MM.1S (cell line): ENCODE measurements at places on chromosomes 16 and 17.
A peak's percentile ranks its signal among the peaks of the same experiment; 100 is the strongest.

DNA sequence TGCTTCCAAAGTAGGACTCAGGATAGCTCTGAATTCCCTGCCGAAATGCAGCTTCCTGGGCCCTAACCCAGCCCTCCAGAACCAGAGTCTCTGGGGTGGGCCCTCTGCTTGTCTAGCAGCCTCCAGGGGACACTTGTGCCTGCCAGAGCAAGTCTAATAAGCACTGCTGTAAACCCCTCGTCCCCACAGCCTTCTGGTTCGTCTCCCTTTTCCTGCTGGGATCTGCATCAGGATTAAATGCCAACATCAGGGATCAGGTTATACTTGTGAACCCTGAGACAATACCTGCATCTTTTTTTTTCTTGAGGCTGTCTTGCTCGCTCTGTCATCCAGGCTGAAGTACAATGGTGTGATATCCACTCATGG lies 282.0 kb downstream of the SEC14L1 start:
- no peak for DNase-seq

DNA sequence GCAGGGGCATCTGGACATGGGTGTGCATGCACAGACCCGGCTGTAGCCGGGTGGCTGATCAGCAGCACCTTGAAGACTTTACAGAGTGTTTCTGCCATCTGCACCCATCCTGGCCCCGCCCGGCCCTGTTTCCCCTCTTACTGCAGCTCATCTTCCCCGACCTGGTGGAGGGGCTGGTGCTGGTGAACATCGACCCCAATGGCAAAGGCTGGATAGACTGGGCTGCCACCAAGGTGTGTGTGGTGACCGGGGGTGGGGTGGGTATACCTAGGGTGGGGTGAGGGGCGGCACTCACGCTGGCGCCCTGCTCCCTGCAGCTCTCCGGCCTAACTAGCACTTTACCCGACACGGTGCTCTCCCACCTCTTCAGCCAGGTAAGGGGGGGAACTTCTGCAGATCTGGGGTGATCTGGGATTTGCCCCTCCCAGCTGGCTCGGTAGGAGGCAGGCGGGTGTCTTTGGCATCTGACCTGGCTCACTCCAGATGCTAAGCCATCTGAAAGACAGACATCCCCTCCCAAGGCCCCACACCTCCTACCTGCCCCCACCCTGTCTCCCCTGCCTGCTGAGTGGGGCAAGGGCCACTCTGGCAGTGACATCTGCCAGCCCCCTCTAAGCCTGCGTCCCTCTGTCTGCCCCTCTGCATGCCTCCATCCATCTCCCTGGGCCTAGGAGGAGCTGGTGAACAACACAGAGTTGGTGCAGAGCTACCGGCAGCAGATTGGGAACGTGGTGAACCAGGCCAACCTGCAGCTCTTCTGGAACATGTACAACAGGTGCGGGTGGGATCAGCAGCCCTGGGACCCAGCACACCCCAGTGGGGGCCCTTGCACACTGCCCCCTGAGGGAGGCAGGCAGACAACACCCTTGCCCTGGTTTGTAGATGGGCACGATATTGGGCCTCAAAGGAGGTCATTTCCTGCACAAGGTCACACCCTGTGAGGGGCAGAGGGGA lies 6.6 kb downstream of the NDRG4 start:
- DNase-seq = no peak

DNA sequence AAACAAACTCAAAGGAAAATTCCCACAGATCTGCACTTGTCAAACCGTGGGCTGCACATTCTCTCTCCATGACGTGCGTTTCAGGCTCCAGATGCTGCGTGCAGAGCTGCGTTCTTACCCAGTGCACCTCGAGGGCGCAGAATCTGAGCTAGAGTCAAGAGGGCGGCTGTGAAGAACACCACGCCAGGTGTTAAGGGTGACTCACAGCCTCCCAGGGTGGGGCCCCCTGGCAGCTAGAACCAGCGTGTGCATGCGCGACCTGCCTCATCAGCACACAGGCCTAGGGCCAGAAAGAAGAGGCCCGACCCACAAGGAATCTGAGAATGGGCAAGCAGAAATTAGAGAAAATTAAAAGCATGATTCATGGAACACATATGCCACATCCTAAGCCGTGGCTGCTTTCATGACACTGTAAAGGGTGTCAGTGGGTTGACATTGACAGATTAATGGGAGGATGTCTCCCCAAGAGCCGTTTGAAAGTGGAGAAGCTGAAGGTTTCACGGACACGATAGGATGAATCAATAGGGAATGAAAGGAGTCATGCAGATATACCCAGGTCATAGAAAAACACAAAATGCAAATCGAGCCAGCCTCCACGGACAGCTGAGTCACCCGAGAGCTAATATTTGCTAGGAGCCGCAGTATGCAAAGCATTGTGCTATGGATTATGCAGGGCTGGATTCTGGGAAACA lies 29.0 kb downstream of the MARCHF10 start:
- DNase-seq = no peak

- no peak for DNase-seq
These were observed 1141.1 kb downstream of the CDH11 start for GRCh38 chr16:63980763-63981162.

DNA sequence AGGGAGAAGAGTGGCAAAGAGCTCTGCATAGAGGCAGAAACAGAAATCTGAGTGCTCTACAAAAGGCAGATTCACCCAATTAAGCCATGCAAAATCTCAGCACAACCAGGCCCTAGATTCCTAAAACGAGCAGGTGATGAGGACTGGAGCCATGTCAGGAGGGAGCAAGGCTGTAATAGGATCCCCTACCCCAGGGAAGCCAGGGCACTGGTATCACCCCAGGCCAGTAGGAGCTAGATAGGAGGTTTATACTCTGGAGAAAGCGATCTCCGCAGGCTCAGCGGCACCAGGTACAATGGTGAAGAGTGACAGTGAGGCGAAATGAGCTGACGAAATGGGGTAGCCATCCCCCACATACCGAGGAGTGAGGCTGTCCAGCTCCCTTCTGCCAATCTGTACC lies 171.5 kb downstream of the PARN start:
- no peak for DNase-seq

- no peak for DNase-seq
These were observed 18.3 kb upstream of the NUDT16L1 start for GRCh38 chr16:4674926-4675530.

GRCh38 chr16:6841392-6841791 lies 491.3 kb upstream of the RBFOX1 start:
- no peak for DNase-seq

GRCh38 chr16:30802936-30803335 lies 15.9 kb upstream of the ZNF629 start:
- DNase-seq = peak; percentile 66

DNA sequence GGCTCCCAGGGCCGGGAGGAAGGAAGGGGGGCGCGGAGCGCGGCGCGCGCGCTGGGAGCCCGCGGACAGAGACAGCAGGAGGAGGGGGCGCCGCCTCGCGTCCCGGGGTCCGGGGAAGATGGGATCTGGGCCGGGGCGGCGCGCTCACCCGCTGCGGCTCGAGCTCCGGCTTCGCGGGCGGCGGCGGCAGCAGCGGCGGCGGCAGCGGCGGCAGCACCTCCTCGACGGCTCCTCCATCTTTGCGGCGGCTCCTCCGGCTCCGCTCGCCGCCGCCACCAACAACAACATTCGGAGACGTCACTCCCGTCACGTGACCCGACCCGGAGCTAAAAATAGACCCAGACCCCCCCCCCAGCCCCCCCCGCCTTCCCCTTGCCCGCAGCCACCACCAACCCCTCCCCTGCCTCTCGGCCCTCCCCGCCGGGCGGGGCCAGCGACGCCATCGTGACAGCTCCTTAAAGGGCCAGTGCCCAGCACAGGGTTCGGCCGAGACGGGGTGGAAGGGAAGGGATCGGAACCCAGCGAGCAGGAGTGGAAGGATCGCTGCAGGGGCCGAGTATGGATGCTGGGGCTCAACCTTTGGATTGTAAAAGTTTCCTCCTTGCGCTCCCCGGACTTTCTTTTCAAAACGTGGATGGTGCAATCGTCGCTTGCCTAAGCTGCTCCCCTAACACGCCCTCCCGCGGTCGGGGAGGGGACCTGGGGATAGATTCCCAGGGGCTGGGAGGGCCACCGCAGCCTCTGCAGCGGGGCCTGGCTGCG lies at the start of gene HDAC5:
TSS of gene HDAC5 (minus strand) at position 286 of the 762 bp plus-strand sequence. CDS start 6,126 bp downstream, outside the sequence.
- peak; percentile 95 for DNase-seq

GRCh38 chr17:72691017-72691416 lies 401.5 kb downstream of the SLC39A11 start:
- no peak for DNase-seq

DNA sequence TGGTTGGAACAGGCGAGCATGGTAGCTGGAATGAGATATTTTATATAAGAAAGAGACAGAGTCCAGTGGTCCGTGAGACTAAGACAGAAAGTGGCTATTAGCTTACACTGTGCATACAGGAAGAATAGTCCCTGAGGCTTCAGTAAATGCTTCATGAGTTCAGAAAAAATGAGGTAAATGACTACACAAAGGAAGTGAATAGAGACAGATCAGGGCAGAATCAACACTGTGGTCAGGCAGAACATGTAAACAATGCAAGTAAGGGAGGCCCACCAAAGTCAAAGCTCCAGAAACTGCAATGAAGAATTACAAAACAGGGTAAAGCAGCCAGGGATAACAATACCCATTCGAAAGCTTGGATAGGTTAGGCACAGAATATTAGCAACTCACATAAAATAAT lies 4.8 kb downstream of the ABCA10 start:
- DNase-seq = no peak

- DNase-seq = no peak
These were observed 4.4 kb downstream of the CREBBP start for GRCh38 chr16:3876160-3876559.

- no peak for DNase-seq
These were observed 6.8 kb upstream of the ANKS4B start for GRCh38 chr16:21226749-21227148.

DNA sequence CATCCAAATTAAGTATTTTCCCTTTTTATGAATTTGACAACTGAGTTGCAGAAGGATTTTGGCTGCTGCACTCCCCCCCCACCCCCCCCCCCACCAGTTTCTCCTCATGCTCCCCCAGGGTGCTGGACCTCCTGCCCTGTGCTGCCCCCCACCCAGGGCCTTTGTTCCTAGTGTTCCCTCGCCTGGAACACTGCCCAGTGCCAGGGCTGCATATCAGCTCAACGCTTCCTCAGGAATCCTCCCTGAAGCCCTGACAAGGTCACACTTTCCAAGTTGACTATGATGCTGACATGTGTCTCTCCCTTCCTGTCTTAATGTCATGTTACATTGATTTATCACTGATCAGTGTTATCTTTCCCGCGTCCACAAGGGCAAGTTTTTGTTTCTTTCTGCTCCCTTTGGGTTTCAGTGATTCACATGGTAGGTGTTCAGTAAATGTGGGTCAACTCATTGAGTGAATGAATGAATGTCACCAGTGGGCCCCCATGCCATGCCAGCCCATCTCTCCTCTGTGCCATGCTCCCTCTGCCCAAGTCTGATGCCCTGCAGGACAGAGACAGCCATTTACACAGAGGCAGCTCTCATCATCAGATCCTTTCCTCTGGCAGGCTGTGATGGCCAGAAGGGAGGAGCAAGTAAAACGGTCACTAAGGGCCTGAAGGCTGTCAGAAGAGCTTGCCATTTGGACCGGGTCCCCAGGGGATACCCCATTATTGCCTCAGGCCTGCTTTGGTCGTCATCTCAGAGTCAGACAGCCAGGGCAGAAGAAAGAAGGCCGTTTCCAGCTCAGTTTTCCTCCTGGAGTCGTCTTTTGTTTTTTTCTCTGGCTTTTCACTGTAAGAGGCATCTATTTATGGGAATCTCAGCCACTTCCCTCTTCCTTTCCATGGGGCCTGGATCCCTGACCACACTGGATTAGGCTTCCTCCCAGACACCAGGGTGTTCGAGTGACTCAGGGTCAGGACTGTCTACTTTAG lies 386.2 kb downstream of the SNX29 start:
- no peak for DNase-seq

- DNase-seq = no peak
These were observed 658 bp upstream of the DUSP3 start for GRCh38 chr17:43779145-43780125.

DNA sequence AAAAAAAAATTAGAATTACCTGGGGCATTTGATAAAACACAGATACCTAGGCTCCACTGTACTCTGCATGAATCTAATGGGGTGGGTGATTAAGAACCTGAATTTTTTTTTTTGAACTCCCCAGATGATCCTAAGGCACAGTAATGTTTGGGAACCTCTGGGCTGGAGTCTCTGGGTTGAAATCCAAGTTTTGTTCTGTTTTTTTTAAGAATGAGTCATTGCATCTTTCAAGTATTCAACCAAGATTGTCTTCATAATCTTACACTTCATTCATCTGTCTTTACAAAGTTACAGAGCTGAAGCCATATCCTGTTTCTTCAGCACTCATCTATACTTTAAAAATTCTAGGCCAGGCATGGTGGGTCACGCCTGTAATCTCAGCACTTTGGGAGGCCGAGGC lies 52.6 kb downstream of the PIGL start:
- no peak for DNase-seq

GRCh38 chr17:27494192-27495091 lies 38.2 kb downstream of the KSR1 start:
- DNase-seq = no peak

DNA sequence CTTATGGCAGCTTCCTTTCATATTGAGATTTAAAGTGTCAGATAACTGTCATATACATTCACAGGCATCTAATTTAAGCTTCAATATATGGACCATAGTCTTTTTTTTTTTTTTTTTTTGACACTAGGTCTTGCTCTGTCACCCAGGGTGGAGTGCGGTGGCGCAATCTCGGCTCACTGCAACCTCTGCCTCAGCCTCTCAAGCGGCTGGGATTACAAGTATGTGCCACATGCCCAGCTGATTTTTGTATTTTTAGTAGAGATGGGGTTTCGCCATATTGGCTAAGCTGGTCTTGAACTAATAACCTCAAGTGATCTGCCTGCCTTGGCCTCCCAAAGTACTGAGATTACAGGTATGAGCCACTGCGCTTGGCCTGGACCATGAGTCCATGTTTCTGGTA lies 13.6 kb downstream of the CEP95 start:
- no peak for DNase-seq

DNA sequence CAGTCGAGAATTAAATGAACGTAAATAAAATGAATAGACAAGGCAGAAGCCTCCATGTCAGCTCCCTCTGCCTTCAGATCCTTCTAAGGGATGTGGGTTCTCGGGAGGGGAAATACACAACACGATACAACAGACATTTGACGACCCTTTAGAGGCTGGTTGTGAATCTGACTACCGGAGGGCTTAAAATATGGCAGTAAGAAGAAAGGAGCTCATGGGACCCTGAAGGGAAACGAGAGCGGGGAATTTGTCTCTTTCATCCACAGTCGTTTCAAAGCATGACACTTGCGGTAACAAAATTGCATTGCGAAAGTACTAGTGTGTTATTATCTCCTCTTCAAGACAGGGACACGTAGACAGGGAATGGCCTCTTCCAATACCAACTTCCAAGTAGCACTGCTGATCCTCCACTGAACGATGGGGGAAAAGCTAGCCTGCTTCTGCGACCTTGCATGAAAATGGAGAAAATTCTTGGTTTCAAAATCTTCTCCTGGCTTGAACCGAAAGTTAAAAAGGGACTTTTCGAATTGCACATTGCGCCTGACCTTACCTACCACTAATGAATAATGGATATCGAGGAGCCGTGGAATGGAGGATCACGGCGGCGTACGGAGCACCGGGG lies 1.2 kb upstream of the TNRC6C start:
- DNase-seq = peak; percentile 43

GRCh38 chr16:2298621-2299020 lies 30.7 kb upstream of the RNPS1 start:
- DNase-seq = no peak

GRCh38 chr16:17219991-17220390 lies 250.8 kb downstream of the XYLT1 start:
- no peak for DNase-seq

- DNase-seq = no peak
These were observed 3.0 kb downstream of the DEF8 start for GRCh38 chr16:89951509-89951908.
